ENCODE measurements at places on chromosomes 5 and 9.

GRCh38 chr9:72983056-72983455, 30.2 kb upstream of the ALDH1A1 start:
- DNase-seq = no peak

DNA sequence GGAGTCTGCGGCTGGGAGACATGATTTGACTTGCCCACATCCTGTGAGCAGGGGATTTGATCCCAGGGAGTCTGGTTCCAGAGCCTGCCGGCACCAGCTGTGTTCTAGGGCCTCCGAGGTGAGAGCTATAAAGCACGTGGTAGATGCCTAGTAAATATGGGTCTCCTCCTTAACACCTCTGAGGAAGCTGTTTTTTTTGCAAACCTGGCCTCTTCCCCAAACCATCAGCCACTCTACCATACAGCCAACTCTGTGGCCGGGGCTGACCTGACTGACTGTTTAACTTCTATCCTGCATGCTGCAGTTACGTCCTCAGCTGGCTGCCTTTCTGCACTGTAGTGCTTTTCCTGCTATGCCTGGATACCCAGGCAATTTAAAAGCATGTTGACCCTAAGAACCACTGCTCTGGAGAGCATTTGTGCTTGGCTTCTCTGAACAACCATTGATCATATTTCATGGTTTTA, 220.5 kb downstream of the SLIT3 start:
- no peak for DNase-seq

- DNase-seq = peak; percentile 18
Measured at GRCh38 chr5:96439477-96440184, 6.6 kb upstream of the PCSK1 start.

- peak; percentile 61 for DNase-seq
Measured at GRCh38 chr5:66963559-66963971, 233.0 kb downstream of the CD180 start.

- no peak for DNase-seq
Measured at GRCh38 chr9:120500733-120501132, 79.2 kb downstream of the CDK5RAP2 start.

DNA sequence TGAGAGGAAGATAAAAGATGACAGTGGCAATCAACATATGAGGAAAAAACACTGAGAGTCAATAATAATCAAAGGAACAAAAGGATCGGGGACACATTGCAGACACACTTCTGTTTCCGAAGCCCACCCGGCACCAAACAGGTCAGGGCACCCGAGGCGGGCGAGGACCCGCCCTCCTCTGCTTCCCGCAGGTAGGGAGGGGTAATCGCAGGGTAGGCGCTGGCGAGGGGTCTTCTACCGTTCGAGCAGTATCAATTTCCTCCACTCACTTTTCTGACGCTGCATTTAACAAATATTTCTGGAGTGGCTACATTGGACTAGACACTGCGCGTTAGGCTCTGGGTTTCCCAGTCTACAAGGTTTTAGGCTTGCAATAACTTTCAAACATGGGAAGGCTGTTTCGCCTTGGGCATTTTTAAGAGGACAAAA, 1.3 kb downstream of the TXN start:
- peak; percentile 48 for DNase-seq

GRCh38 chr5:6508931-6509330, 60.3 kb downstream of the UBE2QL1 start:
- DNase-seq = no peak

DNA sequence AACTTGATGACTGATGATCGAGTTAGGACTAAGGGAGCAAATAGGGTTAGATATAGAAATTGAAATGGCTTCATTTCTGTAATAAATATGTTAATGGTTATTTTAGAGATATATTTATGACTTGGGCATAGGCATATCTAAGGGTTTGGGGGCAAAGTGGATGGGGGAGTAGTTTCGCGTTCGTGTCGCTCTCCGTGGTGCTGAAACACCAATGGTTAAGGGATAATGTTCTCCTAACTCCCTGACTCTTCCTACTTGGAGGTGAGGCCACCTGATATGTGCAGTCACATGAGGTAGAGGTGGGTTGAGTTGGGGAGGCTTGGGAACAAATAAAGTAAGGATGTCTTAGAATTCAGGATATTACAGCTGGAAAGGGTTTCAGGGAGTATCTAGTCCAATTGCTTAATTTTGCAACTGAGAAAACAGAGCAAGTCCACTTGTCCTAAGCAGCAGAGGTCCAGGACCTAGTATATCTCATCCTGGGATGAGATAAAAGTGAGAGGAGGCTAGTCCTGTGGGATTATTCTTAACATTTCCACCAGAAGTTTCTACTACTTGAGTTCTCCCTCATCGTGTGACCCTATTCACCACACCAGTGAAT, 44.0 kb upstream of the MAP1B start:
- DNase-seq = peak; percentile 51

GRCh38 chr9:95265960-95266359, 51.5 kb downstream of the FANCC start:
- no peak for DNase-seq

DNA sequence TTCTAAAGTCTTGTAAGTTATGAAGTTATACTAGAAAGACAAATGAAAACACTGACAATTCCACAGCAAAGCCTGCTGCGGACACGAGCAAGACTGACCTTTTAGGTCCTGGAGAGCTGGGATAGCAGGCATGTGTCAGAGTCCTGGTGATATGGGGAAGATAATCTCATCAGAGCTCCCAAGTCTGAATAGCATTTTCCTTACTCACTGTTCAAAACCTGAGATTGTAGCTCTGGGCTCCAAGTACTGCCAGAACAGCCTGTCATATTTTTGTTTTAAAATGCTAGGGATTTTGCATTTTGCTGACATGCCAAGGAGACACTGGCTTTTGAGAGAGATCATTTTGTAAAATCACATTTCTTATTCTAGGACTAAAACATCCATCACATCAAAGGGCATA, 90.1 kb downstream of the DRD1 start:
- no peak for DNase-seq

GRCh38 chr5:135986891-135987401, 32.2 kb upstream of the LECT2 start:
- DNase-seq = no peak

DNA sequence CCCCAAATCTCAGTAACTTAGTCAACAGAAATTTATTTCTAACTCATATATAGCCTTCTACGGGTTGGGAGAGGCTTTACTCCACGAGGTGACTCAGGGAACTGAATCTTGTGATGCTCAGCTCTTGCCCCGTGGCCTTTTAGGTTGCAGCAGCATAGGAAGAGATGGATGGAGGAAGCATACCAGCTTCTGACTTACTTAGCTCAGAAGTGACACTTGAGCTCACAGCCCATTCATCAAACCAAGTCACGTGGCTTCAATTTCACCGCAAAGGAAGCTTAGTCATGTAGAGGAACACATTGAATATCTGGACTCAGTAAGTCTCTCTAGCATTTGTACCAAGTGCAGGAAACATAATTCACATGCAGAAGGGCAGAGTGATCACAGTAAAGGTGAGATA, 124.1 kb upstream of the KCNN2 start:
- DNase-seq = peak; percentile 56

DNA sequence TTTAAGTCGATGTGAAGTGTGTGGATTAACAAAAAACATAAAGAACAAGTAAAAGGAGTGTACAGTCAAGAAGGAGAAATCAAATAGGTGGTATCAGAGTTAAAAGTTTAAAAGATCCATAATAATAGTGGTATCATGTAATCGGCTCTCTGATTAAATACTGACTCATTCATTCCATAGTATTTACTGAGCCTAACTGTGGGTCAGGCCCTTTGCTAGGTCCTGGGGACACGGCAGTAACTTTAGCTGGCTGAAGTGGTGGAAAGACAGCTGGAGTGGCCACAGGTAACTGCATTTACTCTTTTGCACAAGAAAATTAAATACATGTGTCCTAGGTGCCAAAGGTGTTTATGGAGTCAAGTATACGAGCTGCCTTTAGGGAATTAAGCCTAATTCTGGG, 124.0 kb downstream of the GNAQ start:
- no peak for DNase-seq

DNA sequence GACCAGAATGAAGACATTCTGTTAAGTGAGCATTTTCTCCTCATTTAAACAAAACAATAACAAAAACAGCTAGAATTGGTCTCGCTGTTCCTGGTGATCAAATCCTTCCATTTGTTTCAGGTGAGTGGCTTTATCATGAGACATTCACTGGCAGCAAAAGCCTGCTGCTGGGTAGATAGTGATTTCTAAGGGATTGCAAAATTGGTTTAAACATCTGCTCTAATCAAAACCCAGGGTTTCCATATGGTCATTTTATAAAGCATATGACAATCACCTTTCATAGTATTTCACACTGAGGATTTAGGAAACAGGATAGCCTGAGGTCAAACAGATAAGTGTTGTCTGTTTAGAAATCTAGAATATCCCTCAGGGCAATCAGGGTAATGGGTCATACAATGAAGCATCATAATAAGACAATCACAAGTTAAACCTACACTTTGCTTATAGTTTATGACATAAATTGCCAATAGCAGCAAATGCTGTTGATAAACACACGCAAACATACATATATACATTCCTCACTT, 769.6 kb upstream of the C9orf72 start:
- no peak for DNase-seq

DNA sequence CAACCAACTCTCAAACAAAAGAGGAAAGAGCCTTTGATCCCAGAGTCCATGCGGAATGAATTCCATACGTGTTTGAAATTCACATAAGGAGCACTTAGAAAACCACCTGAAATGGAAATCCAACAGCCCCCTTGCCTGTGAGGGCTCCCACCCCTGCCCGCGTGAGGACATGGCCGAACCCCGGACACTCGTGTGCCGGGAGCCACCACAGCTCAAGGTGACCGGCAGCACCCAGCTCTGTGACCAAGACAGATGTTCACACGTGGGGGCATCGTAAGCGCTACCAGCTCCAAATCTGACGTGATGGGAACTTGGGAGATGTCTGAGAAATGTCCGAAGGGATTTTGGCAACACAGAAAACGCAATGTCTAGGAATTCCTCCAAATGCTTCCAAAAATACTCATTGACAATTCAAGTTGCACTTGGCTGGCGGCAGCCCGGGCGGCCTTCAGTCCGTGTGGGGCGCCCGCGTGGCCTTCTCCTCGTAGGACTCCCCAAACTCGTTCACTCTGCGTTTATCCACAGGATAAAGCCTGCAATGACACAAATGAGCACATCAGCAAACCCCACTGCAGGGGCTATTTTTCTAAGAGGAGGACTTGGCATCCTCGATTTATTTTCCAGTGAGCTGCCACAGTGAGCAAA, 23.2 kb upstream of the TERT start:
- no peak for DNase-seq

- no peak for DNase-seq
Measured at GRCh38 chr5:118647587-118647986, 340.8 kb downstream of the DTWD2 start.

DNA sequence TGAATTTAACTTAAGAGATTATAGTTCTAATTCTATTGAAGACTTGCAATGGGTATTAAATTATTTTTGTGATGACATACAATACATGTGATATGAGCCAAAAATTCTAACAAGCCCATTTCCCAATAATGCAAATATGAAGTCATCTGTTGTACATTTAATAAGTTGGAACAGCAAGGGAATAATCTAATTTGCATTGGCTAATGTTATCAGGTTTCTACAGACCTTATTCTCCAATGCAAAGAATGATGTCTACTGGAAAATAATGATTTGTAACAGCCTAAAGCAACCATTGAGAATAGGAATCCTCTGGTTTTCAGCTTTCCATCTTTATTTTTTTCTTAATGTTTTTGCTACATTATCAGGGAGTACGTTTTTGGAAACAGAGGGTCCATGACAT, 89.1 kb upstream of the MINAR2 start:
- no peak for DNase-seq

- DNase-seq = no peak
Measured at GRCh38 chr9:129109537-129109903, 1.1 kb downstream of the CRAT start.

- DNase-seq = peak; percentile 68
Measured at GRCh38 chr5:1171340-1171941, 30.0 kb upstream of the SLC6A19 start.

GRCh38 chr5:528629-529511, 4.6 kb upstream of the SLC9A3 start:
- no peak for DNase-seq

DNA sequence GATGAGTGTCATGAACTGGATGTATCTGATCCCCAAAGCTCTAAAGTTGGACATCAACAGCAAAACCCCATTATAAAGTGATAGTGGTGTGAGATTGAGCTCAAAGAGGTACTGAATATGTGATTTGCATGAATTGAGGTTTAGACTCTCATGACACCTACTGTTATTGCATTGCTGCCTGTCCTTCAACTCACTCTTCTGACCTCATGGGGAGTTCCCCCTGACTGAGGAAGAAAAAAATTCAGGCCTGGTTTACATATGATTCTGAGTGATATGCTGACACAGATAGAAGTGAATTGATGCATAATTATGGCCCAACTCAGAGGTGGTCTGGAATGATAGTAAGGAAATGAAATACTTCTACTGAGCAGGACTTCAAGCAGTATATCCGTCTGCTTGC, 76.2 kb upstream of the CHD1 start:
- no peak for DNase-seq

GRCh38 chr9:16514131-16514530, 356.3 kb downstream of the BNC2 start:
- DNase-seq = no peak

DNA sequence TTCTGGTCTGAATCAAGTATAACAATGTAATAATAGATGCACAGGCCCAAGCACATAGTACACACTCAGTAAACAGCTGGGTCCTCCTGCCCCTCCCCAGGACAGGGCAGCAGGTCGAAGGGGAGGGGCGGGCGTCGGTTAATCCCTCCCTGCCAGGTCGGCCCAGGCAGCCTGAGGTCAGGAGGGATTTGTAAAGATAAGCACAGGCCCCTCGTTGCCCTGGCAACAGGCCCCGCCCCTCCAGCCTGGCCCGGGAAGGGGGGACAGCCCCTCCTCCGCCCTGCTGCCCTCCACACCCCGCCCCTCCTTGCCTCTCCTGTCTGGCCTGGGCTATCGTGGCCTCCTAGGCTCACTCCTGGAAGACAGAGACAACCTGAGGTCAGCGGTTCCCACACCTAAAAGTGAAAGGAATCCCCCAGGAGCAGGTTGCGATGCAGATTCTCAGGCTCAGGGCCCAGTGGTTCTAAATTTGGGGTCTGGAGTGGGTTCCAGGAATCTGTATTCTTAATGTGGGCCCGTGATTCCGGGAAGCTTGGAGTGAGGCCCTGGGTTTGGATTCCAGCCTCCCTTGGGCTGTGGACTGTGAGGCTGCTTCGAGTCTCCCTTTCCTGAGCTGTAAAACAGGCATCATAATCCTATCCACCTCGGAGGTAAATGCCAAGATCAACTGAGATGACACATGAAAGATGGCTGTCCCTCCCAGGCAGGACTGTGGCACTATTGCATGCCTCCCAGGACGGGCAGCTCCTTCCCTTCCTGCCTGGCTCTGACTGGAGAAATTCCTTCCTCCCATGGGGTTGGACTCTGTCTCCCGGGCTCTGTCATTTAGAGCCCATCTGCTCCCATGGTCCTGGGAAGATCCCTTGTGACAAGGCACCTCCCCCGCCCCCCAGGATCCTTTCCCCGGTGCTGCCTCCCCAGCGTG, 4.4 kb downstream of the CRB2 start:
- no peak for DNase-seq

DNA sequence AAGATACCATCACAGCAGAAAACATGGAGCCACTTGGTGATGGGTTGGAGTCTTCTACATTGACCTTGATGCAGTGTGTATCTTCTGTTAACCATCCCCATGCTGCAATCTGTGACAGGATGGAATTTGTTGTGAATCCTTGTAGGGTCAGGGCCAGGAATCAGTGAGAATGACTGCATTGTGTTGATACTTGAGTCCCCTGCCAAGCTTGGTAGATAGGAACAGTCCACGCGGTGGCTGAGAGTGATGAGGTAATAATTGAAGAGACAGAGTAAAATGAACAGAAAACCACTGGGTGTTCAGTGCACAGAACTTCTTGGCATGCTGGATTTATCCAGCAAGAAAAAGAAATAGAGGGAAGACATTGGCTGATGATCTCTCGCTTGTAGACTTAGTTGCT, 217.5 kb downstream of the MAN2A1 start:
- DNase-seq = peak; percentile 18
